ENCODE measurements at places on chromosomes 16 and 17.
A peak's percentile ranks its signal among the peaks of the same experiment; 100 is the strongest.

DNA sequence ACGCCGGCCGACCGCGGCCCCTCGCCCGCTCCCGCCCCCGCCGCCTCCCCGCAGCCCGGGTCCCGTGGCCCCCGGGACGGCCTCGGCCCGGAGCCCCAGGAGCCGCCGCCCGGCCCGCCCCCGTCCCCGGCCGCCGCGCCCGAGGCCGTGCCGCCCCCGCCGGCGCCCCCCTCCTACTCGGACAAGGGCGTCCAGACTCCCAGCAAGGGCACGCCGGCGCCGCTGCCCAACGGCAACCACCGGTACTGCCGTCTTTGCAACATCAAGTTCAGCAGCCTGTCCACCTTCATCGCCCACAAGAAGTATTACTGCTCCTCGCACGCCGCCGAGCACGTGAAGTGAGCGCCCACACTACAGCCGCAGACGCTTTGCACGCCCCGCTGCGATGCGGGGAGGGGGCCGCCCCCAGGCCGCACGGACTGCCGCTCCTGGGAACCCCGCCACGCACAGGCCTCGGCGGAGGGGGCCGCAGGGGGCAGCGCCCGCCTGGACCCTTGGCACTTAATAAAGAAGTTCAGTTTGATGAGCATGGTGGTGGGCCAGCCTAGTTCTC is 35.5 kb upstream of the ZC3H18 start:
- no peak for DNase-seq

DNA sequence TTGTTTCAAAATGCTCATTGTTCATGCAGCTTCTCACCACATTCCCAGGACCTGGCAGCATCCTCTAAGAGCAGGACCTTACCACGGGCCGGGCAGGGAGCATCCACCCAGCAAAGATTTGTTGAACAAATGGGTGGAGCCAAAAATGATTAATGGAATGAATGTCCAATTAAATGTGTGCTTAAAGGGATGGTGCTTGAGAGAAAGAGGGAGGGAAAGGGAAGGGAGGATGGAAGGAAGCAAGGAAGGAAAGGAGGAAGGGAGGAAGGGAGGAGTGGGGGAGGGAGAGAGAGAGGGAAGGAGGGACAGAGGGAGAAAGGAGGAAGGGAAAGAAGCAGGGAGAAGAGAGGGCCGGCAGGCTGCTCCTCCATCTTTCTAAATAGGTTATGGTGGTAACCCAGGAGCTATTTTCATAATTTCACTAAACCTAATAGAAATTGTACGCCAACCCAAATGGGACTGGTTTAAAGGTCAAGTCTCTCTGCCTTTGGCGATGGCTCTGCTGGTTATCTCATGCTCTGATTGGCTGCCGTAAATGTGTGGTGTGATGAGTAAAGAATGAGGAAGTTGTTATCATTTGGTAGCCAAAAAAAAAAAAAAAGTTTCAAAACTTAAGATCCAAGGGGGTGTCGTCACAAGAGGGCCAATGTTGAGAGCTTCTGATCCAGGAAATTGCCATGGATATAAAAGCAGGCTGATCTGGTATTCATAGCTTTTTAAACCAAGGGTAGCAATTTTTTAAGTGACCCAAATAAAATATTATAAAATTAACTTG is 126.7 kb upstream of the FOXF1 start:
- DNase-seq, result no peak

- DNase-seq, result no peak
Measured at GRCh38 chr16:83271123-83271522, 536.7 kb upstream of the HSBP1 start.

- DNase-seq, result no peak
Measured at GRCh38 chr17:49873466-49873865, 25.6 kb upstream of the TAC4 start.

DNA sequence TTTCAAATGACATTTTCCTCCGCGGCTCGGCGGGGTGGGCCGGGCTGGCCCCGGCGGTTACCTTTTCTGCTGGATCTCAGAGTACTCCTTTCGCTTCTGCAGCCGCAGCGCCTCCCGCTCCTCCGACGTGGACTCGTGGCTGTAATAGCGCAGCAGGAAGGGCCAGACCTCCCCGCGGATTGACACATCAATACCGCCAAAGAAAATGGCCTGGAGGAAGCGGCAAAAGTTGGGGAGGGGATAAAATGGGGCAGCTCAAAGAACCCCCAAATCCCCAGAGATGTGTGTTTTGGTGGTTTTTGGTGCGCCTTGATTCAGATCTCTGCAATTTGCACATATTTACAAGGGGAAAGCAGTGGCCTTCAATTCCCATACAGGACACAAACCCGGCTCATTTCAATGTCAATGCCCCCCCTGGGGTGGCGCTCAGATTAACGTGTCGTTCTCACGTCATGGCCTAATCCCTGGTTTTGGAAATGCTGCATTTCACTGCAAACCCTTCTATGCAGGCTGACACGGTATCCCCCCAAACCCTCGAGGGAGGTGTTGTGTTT is 85.9 kb downstream of the TBC1D16 start:
- no peak for DNase-seq

DNA sequence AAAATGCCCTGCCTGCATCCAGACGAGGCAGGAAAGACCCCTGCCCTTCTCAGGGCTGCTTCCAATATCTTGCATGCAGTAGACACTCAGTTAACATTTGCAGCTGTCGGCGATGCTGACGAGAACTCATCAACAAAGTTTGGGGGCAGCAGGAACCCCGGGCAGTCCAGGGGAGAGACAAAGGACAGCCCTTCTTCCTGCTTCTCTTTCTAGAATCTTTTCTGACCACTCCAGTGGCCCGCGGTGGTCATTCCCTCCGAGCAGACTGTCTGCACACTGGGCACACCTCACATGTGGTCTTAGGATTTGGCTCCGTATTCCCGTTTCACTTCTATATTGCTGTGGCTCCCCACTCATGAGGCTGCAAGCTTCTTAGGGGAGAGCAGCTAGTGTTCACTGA is 31.0 kb upstream of the MFSD6L start:
- DNase-seq, result no peak

DNA sequence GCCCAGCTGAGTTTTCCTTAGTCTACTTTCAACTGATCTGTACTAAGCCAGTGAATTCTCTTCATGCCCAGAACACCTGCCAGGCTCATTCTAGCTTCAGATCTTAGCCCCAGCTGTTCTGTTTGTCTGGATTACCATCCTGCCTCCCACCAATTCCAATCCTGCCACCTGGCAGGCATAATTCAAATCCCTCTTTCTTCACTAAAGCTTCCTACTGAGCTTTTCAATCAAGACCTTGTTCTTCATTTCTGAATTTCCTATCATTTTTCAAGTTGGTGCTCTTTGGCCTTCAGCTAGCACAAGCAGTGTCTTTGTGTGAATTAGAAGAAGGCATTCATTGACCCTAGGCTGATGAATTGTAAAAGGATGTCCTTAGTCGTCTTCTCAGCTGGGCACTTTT is 357.6 kb downstream of the UTP18 start:
- DNase-seq, result no peak

GRCh38 chr17:64565563-64565962 is 58.8 kb downstream of the CEP95 start:
- DNase-seq, result no peak

DNA sequence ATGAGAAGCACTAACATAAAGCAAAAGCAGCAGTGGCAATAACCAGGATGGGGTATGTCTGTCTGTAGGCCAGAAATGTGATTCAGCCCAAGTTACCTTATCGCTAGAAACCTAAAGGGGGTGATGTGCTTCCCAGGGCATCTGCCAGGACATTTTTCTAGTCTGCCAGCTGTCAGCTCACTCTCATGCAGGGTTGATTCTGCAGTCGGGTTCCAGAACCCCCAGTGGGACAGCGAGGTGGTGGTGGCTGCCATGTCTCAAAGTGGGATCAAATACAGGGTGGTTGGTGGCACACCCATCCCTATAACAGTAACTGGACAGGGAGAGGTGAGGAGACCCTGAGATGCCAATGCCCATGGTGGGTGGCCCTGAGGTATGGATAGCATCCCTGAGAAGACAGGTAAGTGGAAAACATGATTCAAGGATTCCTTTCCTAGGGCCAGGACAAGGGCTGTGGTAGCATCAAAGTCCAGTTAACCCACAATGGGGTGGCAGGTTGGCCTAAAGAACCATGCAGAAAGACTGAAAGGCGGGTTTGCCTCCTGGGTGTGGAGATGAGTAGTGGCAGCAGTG is 84.3 kb downstream of the TNFRSF13B start:
- DNase-seq, result no peak

DNA sequence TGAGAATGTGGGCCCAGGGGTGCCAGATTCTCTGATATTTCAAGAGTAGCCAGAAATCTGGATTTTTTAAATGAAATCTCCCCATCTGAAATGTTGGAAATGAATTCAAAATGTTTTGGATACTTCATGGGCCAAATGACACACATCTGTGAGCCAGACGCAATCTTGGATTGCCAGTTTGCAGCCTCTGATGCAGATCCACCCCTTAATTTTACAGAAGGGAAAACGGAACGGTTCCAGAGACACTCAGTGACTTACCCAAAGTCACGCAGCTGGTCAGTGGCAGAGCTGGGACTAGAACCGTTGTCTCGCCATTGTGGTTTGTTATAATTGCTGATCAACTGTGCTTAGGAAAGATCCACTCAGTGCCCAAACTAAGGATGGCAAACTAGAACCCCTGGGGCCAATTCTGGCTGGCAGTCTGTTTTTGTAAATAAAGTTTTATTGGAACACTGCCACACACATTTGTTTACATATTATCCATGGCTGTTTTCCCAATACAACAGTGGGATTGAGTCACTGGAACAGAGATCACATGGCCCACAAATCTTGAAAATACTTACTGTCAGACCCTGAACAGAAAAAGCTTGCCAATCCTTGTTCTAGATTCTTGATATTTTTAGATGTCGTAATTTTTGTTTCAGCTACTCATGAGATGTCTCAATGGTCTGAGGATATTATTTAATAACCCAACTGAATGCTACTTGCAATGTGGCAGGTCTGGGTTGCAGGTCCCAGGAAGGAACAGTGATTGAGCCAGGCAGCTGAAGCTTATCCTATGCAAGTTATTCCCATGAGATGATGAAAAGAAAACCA is 143.8 kb downstream of the AXIN2 start:
- DNase-seq, result no peak

- DNase-seq, result no peak
Measured at GRCh38 chr17:12342609-12343435, 322.1 kb downstream of the MAP2K4 start.

DNA sequence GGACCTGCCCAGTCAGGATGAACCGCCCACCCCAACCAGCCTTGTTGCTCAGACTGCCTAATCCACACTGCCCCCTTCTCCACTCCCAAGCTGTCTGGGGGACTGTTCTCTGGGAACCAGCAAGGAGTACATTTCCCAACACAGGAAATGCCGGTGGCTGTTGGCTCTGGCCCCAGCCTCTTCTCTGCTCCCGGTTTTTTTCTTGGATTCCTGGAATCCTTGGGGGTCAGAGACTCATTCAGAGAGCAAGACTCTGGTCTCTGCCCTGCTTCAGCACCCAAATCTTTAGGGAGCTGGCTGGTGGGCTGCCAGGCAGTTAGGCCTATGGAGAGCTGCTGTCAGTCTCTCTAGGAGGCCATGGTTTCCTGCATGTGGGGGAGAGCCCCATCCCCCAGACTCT is 10.8 kb upstream of the MTMR4 start:
- no peak for DNase-seq

DNA sequence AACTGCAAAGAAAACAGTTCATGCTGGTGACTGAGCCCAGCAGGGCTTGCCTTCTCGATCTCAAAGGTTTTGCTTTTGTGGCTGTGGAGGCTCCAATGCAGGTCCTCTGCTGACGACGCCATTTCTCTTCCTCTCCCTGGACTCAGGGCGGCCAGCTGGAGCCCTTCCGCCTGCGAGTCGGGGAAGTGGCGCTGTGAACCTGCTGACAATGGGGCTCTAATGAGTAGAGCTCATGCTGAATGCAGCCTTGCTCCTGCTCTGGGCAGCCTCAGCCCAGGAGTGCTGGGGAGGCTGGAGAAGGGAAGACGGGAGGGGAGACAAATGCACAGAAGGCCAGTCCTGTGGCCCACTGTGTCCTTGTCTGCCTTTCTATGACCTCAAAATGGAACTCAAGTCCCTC is 43.8 kb downstream of the VAC14 start:
- DNase-seq, result no peak

DNA sequence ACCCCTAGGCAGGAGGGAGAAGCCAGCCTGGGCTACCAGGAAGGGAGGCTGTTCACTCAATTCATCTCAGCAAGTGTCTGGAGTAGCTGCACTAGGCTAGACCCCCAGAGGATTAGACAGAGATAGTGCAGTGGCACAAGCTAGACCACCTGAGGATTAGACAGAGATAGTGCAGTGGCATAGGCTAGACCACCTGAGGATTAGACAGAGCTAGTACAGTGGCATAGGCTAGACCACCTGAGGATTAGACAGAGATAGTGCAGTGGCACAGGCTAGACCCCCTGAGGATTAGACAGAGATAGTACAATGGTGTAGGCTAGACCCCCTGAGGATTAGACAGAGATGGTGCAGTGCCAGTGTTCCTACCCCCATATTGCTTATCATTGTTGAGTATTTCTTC is 74.1 kb upstream of the SDK2 start:
- DNase-seq, result no peak

DNA sequence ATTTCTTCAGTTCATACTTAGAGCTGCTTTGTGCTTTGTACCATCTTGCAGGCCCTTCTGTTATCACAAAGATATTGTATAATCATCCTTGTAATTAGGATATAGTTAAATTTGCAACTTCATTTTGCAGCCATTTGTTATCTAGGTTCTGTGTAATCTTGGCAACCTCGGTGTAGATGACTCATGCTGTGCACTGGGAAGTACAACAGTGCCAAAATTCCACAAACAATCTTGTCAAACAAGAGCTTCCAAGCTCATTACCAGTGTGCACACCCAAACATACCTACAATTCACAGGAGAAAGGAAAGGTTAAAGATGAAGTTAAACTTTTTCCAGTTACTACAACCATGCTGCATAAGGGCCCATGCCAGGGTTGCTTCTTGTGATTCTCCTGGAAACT is 1231.8 kb downstream of the CDH11 start:
- peak; percentile 77 for DNase-seq

- no peak for DNase-seq
Measured at GRCh38 chr17:81213978-81214377, 8.8 kb downstream of the CEP131 start.

DNA sequence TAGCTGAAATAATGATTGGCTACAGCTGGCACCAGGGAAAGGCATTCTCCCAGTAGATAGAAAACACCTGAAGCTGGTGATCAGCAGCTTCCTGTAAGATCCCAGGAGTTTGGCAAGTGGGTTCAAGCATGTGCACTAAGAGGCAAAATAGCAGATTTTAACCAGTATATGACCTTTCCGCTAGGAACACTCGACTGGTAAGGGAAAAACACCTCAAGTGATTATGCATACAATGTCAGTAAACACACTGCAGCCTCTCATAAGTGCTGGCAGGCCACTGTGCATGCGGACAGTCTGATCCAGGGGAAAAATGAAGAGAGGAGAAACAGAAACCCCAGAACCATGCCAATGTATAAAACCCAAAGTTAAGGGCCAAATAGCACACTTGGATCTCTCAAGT is 49.0 kb upstream of the HLF start:
- no peak for DNase-seq

DNA sequence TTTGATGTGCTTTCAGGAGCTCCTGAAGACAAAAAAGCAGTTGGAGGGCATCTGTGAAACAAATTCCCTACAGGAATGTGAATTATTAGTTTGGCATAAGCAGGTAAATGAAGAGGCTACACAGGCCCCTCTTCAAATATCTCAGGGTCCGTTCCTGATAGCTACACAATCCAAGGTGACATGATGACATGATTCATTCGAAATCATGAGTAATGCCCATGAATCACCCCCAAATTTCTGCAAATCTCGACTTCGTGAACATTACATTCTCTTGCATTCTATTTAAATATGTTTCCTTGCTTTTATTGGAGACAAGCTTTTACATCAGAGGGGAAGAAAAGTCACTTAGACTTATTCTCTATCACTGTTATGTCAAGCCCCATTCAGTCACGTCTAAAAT is 22.3 kb downstream of the GAN start:
- DNase-seq, result no peak

- DNase-seq, result no peak
Measured at GRCh38 chr17:8445536-8445935, 9.9 kb downstream of the NDEL1 start.

All from cerebellar nuclear complex (tissue), 1 donor.